ENCODE measurements at places on chromosomes 3 and 15.

DNA sequence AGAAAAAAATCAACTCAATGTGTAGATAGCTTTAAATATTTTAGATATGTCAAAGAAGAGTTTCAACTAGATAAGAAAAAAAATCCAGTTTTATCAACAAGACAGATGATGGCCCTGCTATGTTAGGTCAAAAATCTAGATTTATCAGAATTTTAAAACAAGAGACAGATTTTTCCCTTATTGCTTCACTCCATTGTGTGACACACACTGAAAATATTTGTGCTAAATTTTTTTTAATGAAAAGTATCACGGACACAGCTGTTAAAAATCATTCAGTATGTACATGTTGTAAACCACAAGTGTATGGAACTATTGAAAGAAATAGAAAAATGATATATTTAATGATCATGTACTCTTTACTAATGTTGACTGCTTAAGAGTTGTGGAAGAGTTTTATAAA is 43.6 kb downstream of the FOXB1 start:
- DNase-seq: no peak

GRCh38 chr15:25652704-25653103 is 210.4 kb downstream of the ATP10A start:
- no peak for DNase-seq

DNA sequence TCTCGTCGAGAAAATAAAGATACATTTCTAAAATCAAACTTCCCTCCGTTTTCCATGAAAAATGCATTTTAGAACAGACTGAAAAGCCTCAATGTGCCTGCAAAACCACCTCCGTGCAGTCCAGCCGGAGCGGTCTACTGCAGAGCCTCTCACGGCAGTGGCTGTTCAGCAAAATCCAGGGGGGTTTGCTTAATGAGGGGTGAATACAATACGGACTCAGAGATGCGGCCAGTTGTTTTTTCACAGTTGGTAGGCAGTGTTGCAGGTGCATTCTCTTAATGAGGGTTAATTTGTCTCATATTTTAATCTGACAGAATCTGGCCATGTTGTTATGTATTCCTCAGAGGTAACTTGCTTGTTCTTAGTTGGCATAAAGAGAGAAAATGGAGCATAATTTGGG is 223.0 kb downstream of the EBLN2 start:
- no peak for DNase-seq

- no peak for DNase-seq
These were observed 51.6 kb upstream of the HACD2 start for GRCh38 chr3:123636431-123636841.

DNA sequence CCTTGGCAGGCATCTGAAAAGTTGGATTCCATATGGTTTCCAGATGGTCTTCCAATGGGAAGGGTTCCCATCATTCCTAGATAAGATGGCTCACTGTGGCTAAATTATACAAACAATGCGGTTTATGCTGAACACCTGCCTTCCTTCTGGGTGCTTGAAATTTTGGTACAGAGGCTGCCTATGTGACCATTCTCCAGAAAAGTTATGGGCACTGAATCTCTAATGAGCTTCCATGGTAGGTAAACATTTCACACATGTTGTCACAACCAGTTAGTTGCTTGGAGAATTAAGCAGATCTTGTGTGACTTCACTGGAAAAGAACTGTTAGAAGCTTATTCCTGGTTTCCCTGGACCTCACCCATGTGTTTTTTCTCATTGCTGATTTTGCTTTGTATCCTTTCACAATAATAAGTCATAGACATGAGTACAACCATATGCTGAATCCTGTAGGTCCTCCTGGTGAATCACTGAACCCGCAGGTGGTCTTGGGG is 30.1 kb downstream of the PLOD2 start:
- no peak for DNase-seq

- DNase-seq: no peak
These were observed 14.9 kb upstream of the STX19 start for GRCh38 chr3:94043285-94043684.

DNA sequence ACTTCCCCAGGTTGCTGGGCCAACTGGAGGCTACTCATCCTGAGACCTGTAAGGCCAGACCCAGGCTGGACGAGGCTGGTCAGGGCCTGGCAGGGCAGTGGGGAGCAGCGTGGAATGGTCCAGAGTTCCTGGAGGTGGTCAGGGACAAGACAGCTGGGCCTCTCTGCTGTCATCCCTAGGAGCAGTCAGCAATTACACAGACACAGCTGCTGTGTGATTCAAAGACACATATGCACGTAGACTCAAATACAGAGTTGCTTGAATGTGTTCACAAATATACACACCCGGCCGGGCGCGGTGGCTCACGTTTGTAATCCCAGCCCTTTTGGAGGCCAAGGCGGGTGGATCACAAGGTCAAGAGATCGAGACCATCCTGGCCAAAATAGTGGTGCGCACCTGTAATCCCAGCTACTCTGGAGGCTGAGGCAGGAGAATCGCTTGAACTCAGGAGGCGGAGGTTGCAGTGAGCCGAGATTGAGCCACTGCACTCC is 1.5 kb upstream of the CD276 start:
- DNase-seq: no peak

GRCh38 chr15:63381301-63382204 is at the start of gene CA12:
Gene CA12, minus strand, starts transcription at chr15:63381846. Its CDS starts 126 bp downstream, at chr15:63381720.
- no peak for DNase-seq

GRCh38 chr3:70531063-70531657 is 218.7 kb upstream of the MDFIC2 start:
- DNase-seq: peak; percentile 28

GRCh38 chr15:69691307-69692015 is 238.8 kb downstream of the RPLP1 start:
- no peak for DNase-seq

DNA sequence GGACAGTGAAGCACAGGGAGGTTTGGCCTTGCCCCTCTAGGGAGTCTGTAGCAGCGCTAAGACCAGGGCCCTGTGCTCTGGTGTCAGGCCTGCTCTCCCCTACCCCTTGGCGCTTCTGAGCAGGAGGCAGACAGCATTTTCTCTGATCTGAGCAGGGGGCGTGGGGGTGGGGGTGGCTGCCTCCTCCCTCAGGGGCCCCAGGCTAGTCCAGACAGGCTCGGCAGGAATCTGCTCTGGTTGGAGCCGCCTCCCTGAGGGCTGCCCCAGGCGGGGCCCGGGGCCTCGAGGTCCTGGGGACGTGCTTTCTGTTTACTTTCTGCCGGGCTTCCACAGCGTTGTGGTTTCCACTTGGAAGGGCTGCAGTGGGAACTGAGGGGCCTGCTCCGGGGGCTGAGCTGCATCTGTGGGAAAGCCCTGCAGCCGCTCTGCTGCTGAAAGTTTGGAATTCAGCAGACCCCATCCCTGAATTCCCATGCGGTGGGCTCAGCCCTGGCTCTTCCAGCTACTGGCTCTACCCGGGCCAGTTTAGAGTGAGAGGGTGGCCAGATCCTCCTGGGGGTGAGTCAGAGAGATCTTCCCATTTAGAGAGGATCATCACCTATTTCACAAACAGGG is 105.4 kb downstream of the LINGO1 start:
- no peak for DNase-seq

- no peak for DNase-seq
These were observed 125.9 kb upstream of the SLC7A14 start for GRCh38 chr3:170711786-170712185.

DNA sequence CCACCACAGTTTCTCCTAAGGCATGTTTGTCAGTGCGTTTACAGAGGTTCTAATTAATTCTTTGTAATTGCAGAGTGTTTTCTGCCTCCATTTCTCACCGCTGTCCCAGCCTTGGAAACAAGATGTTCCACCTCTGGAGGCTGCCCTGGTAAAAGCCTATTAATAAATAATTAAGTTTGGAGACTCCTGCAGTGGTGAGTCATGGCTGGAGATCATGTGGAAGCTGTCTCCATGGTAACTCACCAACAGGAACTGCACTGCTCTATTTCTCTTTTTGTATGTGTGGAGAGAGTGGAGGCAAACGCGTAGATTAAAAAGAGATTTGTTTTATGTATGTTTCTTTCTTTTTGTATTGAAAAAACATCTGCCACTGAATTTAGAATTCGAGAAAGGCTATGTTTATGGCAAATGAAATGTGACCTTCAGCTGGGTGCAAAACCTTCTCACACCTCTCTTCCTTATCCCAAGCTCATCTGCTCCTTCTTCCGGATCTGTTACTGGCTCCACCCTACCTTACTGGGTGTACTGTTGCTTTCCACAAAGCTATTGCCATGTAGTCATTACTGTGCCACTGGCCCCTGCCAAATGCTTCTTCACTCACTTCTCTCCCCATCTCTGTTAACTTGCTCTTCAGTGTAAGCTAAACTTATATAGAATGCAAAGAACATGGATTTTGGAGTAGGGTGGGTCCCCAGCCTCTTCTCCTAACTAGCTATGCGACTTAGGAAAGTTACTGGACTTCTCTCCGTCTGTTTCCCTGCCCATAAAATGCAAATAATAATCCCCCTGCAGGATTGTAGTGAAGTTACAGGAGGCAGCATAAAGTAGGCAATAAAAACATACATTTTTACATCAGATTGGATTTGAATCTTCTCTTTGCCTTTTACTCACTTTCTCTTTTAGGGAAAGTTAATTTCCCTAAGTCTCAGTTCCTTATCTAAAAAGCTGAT is 778.5 kb downstream of the NTRK3 start:
- no peak for DNase-seq

- DNase-seq: no peak
These were observed 17.0 kb downstream of the TMEM62 start for GRCh38 chr15:43150191-43150929.

DNA sequence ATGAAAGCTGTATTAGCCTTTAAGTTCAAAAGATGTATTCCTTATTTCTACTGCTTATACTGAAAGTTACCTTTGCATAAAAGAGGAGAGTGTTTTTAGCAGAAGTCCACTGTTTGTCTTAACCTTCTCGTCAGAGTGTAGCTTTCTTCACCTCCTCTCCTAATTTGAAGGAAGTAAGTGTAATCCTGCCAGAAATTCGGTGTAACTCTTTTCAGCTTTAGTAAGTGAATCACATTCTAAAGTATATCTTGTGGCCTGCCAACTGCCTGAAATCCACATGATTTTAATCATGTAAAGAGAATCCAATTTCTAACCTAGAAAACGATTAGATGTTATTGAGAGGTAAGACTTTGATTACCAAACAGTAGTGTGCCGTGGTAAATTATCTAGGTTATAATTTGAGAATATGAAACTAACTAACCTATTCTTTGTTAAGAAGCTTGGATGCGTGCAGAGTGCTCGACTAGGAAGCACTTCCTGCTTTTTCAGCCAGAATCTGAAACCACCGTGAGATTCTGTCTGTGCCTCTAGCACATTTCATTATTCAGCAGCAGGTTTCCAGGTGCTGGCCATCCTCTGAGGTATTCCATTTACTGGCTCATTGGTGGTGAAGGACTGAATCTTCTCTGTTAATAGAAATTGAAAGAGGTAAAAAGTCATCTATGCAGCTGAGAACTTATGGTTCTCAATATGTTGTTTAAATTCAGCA is 7.5 kb downstream of the GYG1 start:
- DNase-seq: no peak

DNA sequence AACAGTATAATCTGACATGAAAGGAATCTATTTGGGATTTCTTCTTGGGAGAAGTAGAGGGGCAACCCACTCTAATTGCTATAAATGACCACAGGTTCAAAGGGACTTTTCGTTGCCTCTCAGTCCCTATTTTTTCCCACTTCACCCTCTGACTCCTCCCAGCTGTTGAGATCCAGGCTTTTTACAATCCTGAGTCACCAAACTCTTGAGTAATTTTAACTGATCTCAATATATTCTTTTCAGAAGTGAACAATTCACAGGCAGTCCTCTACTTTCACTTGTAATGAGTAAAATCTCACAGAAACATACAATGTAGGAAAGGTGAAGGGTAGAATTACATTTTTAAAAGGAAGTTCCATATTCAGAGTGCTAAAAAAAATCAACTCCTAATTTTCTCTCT is 44.6 kb downstream of the EIF4E3 start:
- peak; percentile 19 for DNase-seq

GRCh38 chr3:16055606-16056211 is 118.8 kb upstream of the GALNT15 start:
- no peak for DNase-seq

GRCh38 chr3:16936233-16936632 is 51.5 kb downstream of the PLCL2 start:
- peak; percentile 81 for DNase-seq

GRCh38 chr3:19399356-19399755 is 251.0 kb downstream of the KCNH8 start:
- DNase-seq: no peak

- DNase-seq: no peak
These were observed 3.0 kb downstream of the CCR8 start for GRCh38 chr3:39332525-39332924.

- DNase-seq: no peak
These were observed 97.4 kb downstream of the DTWD1 start for GRCh38 chr15:49718234-49718633.

GRCh38 chr3:46844881-46845312 is 18.3 kb downstream of the MYL3 start:
- no peak for DNase-seq

GRCh38 chr15:44735482-44736180 is 697 bp upstream of the TRIM69 start:
- DNase-seq: no peak

DNA sequence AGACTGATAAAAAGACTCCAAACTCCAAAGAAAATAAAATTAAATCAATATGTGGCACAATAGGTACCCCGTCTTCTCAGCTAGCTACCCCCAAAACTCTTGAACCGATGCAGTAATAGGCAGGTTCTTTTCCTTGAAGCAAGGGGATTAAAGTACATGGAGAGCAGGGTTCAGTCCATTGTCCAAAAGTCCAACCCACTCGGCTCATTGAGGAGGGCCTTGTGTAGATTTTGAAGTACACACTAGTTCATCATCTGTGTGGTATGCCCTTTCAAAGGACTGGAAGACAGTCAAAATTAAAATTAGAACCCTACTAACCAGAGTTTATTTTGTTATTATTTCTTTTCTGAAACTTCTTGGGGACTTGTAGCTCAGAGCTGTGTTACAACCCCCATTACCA is 23.3 kb downstream of the TF start:
- DNase-seq: no peak

- no peak for DNase-seq
These were observed 4.5 kb upstream of the WWTR1 start for GRCh38 chr3:149662240-149662887.

GRCh38 chr3:14377838-14378169 is 24.6 kb upstream of the SLC6A6 start:
- DNase-seq: no peak

DNA sequence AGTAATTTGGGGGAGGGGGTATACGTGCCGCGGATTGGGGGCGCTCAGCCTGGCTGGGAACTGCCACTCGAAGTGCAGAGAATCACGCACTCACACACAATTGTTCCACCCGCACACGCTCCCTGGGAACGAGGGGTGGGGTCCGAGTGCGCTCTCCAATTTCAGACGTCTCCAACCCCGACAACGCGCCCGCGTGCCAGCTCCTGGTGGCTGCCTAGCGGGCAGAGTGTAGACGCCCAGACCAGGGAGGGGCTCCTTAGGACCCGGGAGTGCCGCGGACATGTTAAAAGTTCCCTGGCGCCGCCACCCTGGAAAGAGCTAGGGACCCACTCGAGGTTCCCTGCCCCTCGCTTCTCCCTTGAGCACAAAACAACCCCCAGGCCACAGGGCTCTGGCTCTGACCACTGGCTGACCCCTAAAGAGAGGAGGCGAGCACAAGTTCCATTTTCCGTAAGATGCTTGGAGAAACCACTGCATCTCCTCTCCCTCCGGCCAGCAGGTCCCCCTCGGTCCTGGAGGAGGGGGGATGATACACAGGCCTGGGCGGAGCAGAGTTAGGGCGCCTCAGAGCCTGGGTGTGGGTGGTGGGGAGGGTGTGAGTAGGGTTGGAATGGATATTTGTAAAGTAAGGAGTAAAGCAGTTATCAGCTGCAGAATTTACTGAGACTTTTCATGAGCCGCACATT is 894 bp upstream of the ANKRD63 start:
- no peak for DNase-seq
